NCI-H2029 treated with DMSO at 0.1 percent for 48 hours (cell line): ENCODE measurements at places on chromosomes 3 and 15.
A peak's percentile ranks its signal among the peaks of the same experiment; 100 is the strongest.

DNA sequence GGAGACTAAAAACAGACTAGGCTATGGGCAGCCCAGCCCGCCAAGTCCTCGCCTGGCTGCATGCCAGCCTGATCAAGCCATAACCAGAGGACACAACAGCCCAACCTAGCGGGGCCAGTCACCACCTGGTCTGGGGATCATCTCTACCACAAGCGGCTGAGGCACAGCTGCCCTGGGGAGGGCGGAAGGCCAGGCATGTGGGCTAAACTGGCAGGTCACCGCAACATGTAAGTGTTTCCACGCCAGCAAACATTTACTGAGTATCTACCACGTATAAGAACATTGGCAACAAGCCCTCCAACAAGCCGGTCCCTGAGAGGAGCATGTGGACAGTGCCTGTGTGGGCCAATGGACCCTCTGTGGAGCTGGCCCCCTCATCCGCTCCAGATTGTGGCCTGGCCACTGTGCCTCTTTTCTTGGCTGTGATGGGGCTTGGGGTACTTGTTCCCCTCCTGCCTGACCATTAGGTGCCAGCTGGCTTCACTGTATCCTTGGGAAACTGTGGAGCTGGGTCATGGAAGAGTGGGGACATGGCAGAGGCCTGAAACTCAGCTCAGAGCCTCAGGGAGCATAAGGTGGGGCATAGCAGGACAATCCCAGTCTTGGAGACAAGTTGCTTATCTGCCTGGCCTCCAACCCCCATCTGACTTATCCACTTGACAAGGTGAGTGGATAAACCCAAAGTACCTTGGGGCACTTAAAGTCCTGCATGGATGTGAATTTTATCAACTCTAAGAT lies 9.0 kb downstream of the UBXN7 start:
- DNase-seq = peak; percentile 69

DNA sequence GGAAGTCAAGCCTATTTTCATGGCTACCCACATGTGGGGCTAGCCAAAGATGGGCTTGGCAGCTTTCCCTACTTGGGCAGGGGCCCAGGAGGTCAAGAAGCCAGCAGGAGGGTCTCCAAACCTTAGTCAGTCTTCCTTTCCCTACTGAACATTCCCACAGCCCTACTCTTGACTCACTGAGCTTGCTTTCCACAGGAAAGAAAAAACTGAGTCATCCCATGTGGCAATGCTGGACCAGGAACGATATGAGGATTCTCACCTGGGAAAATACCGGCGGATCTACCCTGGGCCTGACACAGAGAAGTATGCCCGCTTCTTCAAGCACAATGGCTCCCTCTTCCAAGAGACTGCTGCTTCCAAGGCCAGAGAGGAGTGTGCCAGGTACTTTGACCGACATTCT lies 3.7 kb upstream of the NGRN start:
- no peak for DNase-seq

DNA sequence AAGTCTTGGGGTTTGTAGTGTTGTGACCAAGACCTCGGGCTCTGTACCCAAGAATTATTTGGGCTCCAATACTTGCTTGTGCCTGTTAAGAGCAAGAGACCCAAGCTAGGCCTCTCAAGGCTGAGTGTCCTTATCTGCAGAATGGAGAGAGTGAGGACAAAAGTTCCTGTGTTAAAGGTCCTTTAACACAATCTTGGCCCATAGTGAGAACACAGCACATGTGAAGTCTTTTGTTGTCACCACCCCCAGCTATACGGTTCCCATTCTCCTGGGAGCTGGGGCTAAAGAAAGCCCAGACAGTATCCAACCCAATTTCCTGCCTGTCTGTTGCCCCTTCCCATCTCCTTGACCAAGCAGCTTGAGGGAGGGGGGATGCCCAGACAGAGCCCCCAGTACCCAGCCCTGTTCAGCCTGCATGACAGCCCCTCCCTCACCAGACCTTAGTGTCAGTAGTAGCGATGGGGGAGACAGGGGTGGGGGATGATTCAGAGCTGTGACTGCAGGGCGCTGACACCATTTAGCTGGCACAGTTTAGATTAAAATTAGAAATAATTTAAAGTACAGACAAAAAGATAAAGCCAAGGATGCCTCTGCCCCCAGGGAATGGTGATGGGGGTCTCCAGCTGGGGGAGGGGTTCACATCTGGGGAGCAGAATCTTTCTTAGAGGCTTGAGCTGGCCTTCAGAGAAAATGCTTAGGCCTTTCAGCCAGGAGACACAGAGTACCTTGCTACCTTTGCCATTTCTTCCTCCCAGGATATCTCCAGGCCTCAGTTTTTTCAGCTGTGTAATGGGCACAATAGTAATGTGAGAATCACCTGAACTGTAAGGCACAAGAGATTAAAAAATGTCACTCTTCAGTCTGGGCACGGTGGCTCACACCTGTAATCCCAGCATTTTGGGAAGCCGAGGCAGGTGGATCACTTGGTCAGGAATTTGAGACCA lies 2.7 kb downstream of the PRKCD start:
- DNase-seq = no peak

- DNase-seq = no peak
Measured at GRCh38 chr3:149415484-149415883, 38.0 kb upstream of the TM4SF1 start.

- no peak for DNase-seq
Measured at GRCh38 chr15:63362196-63362595, 19.4 kb downstream of the CA12 start.

DNA sequence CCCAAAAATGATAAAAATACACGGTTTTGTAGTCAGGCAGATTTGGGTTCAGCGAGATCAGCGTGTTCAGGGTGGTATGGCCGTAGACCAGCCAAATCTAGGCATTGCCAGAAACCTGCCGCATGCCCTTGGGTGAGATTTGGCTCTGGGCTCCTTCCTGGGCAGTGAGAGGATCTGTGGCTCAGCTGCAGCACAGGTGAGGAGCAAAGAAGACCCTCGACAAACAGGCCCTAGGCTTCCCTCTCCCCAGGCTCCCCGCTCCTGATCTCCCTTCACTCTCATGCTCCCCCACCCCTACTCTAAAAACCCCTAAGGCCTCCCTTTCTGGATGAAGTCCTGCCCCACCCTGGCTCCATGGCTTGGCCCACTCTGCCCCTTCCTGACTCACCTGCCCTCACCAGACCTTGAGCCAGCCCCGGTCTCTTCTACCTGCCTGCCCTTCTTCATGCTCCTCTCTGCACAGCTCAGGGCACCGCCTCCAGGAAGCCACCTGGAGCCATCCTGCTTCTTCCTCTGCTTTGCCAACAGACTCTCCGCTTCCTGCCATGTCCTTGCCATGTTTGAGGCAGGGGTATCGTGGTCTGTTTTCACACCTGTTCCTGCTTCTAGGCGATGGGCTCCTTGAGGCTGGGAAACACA lies 88.1 kb downstream of the CORO2B start:
- no peak for DNase-seq

DNA sequence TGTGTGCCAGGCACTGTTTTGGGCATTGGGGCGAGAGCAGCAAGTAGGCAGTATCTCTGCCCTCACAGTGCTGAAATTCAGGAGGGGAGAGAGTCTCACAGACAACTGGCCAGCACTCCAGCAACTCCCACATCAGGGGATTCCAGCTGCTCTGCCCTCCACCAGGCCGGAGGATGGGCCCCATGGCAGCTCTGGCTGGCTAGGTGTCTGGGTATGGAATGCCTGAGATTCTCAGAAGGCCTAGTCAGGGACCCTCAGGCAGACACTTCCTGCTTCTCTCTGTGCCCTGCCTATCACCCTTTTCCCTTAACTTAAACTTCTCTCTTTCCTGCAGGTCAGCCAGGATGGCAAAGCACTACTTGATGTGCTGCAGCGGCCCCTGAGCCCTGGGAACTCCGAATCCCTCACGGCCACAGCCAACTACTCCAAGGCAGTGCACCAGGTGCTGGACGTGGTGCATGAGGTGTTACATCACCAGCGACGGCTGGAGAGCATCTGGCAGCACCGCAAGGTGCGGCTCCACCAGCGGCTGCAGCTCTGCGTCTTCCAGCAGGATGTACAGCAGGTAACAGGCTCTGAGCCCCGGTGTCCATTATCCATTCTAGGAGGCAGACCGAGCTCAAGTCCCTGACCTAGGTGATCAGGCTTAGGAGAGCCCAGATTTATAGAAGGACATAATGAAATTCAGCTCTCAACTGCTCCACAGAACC lies 342.2 kb upstream of the ROPN1 start:
- no peak for DNase-seq

DNA sequence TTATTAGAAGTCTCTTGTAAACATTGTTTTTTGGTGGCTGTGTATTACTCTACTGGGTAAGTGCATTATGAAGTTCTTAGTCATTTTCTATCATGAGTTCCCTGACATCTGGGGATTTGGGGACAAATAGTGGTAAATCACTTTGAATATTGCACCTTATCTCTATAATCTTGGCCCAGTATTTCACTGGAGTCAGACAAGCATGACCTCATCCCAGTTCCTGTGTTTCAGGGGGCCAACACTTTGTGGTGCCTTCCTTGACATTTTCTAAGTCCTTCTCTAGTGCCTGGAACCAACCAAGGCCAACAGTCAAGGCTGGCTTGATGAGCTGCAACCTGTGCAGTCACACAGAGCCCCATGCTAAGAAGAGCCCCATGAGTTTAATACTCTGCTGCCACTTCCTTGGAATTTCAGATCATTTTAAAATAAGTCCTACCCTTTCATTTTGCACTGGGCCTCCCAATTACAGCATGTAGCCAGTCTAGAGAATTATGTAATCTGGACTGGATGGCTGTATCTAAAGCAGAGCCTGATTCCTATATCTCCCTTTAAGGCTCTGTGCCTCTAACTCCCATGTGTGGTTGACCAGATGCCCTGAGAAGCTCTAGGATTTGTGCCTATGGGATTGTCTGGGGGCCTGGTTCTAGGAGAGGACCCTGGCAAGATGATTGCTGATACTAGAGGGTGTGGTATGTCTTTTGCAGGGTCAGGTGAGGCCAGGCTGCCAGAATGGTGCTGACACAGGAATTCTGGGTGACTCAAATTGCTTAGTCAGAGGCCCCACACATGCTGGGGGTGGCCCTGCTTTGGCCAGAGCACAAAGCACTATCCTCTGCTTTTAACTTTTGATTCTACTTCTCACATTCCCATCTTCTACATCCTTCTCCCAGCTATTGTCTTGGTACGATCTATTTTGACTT lies 319.6 kb upstream of the TBC1D5 start:
- DNase-seq = no peak
